ENCODE measurements at places on chromosomes 12 and 14.

DNA sequence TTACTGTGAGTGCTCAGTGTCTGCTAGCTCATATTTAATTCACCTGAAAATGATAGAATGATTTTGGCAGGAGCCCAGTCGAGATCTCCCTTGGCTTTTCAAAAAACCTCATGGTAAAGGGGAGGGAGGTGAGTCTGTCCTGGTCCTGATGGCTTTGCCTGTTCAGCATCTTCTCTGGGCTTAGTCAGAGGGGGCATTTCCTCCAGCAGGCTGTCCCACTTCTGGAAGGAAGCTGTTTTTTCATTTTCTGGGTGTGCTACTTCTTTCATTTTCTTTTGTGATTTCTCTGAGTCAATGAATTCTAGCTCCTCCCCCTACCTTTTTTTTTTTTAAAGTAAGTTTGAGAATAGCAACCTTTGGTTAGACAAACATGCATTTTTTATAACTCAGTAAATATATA is 58.8 kb downstream of the TMX1 start:
- no peak for DNase-seq

DNA sequence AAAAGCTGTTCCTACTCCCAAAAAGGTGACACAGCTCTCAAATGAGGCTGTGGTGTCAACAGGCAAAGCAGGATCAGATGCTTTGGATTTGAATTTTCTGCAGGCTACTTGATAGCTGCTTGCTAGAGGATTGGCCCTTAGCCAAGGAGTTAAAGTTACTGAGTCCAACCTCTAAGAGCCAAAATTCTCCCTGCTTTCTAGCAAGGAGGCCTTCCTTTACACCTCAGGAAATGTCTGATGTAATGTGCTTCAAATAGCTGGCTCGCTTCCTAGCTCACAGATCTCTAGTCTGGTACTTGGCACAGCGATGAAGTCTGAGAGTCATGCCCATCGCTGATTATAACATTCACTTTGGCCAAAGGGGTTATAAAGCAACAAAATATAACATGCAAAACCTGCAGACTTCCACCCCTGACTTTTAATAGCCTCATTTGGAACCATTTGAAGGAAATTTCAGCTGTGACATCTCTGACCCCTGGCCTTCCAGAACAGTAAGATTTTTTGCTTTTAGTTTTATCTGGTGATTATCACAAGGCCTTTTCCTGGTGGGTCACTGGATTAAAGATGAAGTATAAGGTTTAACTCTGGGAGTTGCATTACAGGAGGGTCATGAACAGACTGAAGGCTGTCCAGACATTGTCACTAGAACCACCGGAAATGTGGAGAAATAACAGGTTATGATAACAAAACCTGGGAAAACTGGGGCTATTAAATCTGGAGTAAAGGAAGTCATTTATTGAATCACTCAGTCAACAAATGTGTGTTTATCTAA is 189.7 kb downstream of the EPS8 start:
- no peak for DNase-seq

DNA sequence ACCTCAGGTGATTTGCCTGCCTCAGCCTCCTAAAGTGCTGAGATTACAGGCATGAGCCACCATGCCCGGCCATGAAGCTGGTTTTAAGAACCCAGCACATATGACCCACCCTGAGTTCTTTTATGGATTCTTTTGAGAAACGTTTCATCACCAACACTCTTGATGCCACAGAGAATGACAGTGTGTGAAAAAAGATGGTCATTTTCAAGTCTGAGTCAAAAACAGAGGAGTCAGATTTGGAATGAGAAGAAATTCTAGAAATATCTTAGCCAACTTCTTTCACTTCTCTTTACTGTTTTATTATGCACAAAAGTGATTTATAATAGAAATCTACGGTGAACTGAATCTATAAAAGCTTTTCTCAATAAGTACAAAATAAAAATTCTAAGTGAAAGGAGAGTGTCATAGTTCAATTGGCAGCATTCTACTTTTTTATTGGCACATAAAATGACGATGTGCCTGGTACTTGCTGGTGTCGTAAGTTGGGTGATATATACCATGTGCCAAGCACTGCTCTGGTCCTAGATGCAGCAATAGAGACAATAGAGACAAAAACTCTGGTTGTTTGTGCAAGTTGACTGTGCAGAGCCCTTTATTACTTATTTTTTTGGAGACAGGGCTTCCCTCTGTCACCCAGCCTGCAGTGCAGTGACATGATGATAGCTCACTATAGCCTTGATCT is 33.9 kb downstream of the CCDC177 start:
- no peak for DNase-seq

DNA sequence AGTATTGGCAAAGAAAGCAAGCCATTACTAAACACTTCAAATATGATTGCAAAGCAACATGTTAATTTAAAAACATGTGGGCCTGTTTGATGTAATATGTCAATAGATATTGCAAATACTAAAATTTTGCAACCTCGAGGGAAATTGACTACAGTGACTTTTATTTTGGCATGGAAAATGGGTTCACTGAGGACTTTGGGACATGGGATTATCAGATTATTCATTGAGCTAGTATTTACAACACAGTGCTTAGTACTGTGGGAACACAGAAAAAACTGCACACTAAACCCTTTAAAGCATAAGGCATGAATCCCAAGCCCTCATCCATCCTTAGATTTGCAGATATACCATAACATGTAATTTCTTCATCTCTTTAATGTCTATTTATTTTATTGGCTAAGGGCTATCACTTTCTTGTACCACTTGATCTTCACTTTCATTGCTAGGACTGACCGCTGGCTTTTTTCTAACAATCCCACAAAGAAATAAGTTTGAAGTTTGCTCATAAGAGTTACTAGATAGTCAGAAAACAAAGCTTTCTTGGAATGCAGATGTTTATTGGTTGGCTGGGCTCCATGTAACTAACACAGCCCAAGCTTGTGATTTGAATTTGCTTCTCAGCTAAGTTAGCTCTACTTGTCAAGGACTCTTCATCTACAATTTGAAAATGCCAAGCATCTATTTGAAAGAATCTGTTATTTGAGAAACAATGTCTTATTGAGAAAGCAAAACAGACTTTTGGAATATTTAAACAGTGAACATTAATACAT is 48.7 kb downstream of the PPFIBP1 start:
- no peak for DNase-seq

- no peak for DNase-seq
Observed at GRCh38 chr12:122811777-122812176, 23.5 kb upstream of the HIP1R start.

GRCh38 chr12:124316257-124316900 is 21.5 kb downstream of the RFLNA start:
- no peak for DNase-seq

Measured in stimulated activated CD8-positive, alpha-beta memory T cell treated with anti-CD3 and anti-CD28 coated beads, Interleukin-15, amount 100 ng/mL, for 24 hours (primary cell).